ENCODE measurements at places on chromosomes 13 and 19.

DNA sequence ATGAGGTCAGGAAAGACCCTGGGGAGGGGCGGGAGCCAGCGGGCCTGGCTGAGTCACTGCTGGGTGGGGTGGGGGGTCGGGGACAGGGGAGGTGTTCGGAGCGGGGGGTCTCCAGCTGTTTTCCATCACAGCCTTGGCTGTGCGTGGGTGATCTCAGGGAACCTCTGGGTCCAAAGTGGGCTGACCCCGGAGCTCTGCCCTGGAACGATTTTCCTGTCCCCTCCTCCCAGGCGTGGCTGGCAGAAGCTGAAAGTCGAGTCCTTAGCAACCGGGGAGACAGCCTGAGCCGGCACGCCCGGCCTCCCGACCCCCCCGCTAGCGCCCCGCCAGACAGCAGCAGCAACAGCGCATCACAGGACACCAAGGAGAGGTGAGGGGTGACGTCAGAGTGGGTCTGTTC, 10.6 kb downstream of the TRIP10 start:
- no peak for DNase-seq

DNA sequence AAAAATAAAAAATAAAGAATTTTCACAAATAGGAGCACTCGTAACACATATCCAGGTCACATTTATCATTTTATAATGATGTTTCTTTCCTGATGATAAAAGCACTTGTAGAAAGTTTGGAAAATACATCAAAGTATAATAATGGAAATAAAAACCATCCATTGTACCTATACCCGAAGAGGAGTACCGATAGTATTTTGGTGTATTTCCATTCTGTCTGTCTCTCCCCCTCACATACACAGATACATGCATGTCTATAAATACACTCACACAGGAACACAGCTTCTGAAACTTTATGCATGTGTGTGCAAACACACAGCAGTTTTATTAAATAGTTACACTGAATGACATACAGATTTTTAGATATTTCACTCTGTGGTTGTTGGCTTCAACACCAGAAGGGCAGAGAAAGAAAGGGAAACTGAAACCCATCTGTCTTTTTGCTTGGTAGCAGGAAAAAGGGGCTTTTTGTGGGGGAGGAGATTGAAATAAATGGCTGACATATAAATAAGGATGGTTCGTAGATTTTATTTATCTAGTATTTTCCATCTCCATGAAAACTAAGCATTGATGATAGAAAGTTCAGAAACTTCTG, 114.8 kb downstream of the LRCH1 start:
- DNase-seq: no peak

GRCh38 chr19:18672606-18673337, 10.7 kb upstream of the CRTC1 start:
- DNase-seq: no peak

- DNase-seq: no peak
Observed at GRCh38 chr13:89740994-89741685, 1606.3 kb upstream of the MIR17HG start.

- no peak for DNase-seq
Observed at GRCh38 chr19:32188921-32189320, 156.5 kb upstream of the ZNF507 start.

DNA sequence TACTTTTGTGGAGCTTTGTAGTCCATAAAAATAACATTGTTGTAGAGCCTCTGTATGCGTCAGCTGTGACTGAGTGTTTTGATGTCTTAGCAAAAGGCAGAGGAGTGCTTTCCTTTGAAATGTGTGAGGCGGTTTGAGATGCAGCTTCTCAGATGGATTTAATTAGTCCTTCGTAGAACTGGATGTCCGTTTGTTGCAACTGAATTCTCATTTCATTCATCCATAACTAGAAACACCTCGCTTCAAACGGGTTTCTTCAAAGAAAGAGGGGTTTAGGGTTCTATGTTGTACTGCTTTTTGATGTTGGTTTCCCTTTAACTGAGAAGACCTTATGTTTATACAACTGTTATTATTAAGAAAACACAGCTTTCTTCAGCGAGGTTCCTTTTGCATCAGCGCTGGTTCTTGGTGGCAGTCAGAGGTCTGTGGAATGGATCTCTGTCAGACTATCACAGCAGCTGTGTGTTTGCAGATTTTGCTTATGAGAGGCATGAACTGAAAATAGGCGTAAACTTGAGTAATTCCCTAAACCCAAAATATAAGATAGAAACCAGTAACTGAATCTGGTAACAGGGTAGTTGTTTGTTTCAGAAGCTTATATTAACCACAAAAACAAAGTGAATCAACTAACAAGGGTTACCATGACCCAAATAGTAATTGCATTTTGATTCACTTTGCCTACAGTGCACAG, 194.4 kb downstream of the GGACT start:
- DNase-seq: no peak

GRCh38 chr19:56639217-56639616, 3.7 kb upstream of the SMIM17 start:
- no peak for DNase-seq

DNA sequence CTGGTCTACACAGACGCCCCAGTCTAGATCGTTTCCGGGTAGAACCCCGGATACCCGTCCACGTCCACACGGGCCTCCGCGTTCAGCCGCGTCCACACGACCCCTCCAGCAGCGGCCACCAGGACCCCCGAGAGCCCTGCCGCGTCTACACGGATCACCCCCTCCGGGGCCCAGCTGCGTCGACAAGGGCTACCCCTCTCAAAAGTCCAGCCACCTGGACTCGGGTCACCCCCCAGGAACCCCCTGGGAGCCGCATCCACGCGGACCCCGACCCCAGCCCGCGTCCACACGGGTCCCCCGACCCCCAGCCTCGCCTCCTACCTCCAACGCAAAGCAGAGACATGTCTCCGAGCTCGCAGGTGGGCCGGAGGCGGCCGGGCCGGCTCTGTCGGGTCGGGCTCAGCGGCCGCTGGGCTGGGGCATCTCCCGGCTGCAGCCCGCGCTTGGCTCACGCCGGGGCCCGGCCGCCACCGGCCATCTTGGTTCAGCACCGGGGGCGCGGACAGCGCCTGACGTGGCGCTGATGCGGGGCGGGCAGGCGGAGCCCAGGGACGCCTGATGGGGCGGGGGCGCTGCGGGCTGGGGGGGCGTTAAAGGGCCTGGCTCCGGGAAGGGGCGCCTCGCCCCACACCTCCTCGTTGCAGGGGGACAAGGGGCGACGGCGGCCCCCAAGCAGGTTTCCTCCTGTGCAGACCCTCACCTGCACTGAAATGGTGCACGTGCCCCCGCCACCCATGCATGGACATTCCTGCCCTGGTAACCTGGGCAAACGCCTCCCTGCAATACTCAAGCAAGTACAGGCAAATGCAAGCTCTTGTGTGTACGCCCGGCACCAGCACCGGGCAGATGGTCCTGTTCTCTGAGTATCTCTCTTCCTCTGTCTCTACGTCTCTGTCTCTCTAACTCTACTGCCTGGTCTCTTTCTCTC, at the start of gene UNC13A:
TSS of gene UNC13A (minus strand) at position 498 of the 928 bp plus-strand sequence. CDS start at position 343, 155 bp downstream.
- peak; percentile 34 for DNase-seq

DNA sequence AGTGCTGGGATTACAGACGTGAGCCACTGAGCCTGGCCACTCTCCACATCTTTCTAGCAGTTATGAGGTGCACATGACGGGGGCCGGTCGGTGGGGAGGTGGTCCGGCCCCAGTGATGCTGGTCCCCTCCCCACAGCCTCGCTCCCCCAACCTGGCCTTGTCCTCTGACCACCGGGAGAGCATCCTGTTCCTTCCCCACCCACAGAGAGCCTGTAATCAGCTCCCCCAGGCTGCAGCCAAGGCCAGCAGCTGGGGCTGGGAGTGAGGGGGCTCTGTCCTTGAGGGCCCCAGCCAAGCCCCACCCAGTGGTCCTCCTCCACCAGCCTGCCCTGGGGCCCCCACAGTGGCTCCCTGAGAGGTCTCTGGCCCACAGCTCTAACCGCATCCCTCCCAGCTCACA, 3.0 kb upstream of the INSL3 start:
- no peak for DNase-seq

- DNase-seq: peak; percentile 64
Observed at GRCh38 chr19:1259206-1259875, 9.8 kb upstream of the CIRBP start.

- no peak for DNase-seq
Observed at GRCh38 chr13:72959643-72960042, 99.2 kb upstream of the KLF5 start.

DNA sequence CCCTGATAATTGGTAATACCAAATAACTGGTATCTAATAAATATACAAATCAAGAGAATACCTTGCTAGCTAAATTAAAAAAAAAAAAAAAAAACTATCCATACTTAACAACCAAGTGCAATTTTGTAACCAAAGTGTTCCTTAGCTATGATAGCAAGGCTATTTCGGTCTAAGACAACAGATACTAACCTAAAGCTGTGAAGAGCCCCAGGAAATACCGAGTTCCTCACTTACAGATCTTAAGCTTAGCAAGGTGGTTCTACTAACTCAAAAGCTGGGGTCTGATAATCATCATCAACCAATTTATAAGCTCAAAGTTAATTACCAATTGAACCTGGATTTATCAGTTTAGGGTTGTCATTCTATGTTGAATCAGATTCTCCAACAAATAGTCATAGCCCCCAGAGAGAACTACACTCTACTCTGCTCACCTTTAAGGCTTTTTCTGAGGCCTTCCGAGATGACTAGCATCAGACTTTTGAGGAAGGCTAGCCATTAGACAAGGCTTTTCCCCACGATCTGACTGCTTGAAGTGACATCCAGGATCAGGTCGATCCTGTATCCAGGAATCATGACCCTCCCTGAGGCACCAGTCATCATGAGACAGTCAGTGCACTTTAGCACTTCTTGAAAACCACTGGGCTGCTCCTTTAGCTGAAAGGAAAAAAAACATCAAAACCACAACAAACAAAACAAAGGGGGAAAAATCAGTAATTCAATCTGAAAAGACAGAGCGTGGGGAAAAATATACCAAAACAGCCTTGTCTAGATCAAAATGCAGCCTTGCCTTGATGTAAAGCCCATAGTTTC, 31.9 kb downstream of the INTS6 start:
- DNase-seq: no peak

- DNase-seq: no peak
Observed at GRCh38 chr13:99264051-99264450, 5.9 kb upstream of the GPR18 start.

GRCh38 chr13:112347986-112348385, 28.2 kb upstream of the SPACA7 start:
- no peak for DNase-seq

DNA sequence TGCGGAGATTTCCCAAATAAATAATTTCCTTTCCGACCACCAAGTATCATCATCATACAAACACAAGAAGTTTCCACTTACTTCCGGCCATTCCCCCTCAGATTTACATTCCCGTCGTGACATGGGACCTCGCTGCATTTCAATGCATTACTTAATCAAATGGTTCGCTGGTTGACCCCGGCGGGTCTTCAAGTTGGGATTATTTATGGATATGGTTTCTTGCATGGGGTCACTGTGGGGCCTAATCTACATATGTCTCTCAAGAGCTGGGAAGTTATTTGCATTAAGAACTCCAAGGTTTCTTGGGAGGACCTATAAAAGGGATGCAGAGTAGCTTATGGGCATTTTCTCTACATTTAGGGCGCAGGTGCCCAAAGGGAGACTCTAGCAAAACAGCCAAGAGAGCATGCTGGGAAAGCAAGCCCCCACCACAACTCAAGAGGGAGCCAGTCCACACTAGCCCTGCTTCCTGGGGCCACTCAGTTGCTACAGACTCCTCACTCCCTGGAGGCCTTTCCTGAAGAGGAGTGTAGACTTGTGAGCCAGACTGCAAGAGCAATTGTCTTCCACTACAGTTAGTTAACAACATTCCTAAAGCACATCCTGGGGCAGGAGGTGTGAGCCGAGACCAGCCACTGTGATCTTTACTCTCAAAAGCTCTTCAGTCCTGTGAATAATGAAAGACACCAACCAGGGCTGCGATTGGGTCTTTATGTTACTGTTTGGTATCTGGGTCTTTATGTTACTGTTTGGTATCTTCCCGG, 125.3 kb downstream of the KATNAL1 start:
- DNase-seq: no peak

- DNase-seq: no peak
Observed at GRCh38 chr13:63691474-63691873, 2275.8 kb upstream of the PCDH20 start.

DNA sequence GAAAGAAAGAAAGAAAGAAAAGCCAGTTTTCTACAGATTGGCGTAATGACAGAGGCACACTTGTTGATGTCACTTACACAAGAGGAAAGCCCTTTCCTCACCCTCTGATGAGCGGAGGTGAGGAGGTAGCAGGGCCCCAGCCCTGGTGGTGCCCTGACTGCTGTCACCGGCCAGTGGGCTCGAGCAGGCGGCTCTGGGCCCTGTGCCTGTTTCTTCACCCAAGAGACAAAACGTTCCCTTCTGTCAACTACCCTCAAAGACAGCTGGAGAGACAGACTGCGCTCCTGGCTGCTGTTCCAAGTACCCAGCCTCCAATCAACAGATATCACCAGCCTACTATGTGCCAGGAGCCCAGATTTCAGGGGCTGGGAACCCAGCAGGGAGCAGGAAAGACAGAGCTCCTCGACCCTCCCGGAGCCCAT, 10.1 kb downstream of the EPS15L1 start:
- DNase-seq: no peak

GRCh38 chr13:51826606-51827005, 18.4 kb downstream of the TMEM272 start:
- DNase-seq: no peak

GRCh38 chr13:48890391-48890790, 85.3 kb upstream of the FNDC3A start:
- no peak for DNase-seq

DNA sequence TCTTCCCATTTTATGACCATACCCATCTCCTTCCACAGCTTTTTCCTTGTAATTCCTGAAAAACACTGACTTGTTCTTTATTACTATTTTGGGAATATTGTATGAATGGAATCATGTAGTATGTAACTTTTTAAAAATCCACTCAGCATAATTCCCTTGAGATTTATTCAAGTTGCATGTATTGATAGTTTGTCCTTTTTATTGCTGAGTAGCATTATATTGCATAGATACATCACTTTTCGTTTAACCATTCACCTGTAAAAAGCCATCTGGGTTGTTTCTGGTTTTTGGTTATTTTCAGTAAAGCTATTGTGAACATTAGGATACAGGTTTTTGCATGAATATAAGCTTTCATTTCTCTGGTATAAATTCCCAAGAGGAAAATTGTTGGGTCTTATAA, 115.4 kb downstream of the GPC5 start:
- DNase-seq: no peak

GRCh38 chr13:82062772-82063171, 1721.8 kb upstream of the SPRY2 start:
- no peak for DNase-seq

DNA sequence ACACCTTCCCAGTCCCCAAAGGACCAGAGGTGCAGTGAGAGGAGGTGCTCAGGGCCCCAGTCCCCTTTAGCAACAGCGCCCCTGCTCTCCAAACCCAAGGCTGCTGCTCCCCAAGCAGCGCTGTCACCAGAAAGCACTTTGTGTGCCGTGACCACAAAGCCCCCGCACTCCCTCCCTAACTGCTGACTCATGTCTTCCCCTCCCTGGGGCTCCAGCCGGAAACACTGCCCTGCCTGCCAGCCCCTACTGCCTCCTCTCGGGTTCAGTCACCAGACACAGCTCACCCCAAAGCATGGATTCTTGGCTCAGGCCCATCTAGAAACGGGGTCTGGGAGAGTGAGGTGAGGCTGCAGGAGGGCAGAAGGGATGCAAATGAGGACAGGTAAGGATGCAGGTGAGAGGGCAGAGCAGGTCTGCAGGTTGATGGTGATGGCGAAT, 4.9 kb upstream of the TNFSF14 start:
- DNase-seq: peak; percentile 23
